ENCODE measurements at places on chromosomes 6 and 20. TPM values are rescaled to one million over a fixed set of nuclear protein-coding genes. Genes with fewer than 3 reads are reported as not detected.

The DSP gene
- 42.4 TPM for total RNA-seq

- DNase-seq: no peak
Measured at GRCh38 chr6:154543628-154544027, 33.1 kb upstream of the CNKSR3 start.

The LIN28B gene
- not detected for total RNA-seq

The POM121L2 gene
- not detected for total RNA-seq

The RBPJL gene
- total RNA-seq: not detected

- DNase-seq: no peak
Measured at GRCh38 chr6:18183766-18184165, 28.5 kb downstream of the KDM1B start.

GRCh38 chr6:43970068-43970912 lies 157.0 kb downstream of the MRPL14 start:
- DNase-seq: no peak

DNA sequence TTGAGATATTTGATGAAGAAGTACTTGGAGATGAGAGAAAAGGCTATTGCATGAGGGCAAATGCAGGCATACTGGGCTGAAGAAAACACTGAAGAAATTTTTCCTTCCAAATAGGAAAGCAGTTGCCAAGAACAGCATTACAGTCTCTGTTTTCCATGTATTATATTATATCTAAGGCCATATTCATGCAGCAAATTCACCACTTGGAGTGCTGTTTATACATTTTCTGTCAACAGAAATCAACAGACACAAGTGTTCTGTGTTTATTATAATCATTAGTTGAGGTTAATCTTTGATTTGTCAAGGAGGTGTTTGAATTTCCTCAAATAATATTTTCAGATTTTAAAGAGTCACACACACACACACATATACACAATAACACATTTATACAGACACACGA lies 268.8 kb upstream of the PLCB4 start:
- no peak for DNase-seq

The ALDH8A1 gene
- total RNA-seq: 0.25 TPM

- DNase-seq: no peak
Measured at GRCh38 chr6:112936079-112936472, 588.9 kb downstream of the RFPL4B start.

Data from dermis microvascular lymphatic vessel endothelial cell (primary cell).